Panc1 (cell line): ENCODE measurements at places on chromosomes 3 and 15.

DNA sequence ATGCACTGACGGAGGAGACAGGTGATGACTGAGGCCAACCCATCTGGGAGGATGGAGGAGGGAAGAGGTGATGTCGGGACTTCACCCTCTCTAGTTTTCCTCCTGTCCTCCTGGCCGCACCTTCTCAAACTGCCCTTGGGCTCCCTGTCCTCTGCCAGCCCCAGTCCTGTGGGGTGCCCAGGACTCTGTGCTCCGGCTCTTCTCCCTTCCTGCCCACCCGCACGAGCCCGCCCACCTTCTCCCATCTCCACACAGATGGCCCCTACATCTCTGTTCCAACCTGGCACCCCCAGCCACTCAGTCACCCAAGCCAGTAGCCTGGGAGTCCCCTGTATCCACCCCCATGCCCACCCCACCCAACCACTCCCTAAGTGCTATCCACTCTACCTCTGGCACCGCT, 206.7 kb upstream of the LINGO1 start:
- DNase-seq: no peak

GRCh38 chr3:143849854-143850549, 1.7 kb upstream of the SLC9A9 start:
- no peak for DNase-seq

GRCh38 chr3:55333923-55334322, 153.2 kb downstream of the WNT5A start:
- DNase-seq: no peak

DNA sequence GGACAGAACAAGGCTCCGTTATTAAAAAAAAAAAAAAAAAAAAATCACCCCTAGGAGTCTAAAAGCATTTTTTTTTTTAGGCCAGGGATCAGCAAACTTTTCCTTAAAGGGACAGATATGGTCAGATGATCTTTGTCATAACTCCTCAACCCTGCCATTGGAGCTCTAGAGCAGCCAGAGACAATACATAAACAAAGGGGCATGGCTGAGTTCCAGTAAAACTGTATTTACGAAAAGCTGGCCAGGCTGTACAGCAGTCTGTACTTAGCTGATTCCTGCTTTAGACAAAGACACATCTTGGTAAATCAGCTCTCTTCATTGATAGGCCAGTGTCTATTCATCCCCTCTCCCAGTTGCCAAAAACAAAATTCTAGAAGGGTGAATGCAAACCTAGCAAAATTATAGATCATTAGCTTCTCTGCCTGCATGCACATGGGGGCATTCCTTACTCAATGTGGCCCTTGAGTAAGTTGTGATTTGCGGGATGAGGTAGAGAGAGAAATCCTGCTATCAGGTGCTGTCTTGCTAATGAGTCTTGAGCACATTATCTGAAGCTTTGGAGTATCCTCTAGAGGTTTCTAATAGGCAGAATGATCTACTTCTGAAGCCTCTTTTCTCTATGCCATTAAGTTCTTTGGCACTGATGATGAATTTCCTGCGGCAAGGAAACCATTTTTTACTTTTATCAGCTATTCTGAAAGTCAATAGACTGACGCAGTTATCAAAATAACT, 35.2 kb downstream of the SENP8 start:
- DNase-seq: no peak

DNA sequence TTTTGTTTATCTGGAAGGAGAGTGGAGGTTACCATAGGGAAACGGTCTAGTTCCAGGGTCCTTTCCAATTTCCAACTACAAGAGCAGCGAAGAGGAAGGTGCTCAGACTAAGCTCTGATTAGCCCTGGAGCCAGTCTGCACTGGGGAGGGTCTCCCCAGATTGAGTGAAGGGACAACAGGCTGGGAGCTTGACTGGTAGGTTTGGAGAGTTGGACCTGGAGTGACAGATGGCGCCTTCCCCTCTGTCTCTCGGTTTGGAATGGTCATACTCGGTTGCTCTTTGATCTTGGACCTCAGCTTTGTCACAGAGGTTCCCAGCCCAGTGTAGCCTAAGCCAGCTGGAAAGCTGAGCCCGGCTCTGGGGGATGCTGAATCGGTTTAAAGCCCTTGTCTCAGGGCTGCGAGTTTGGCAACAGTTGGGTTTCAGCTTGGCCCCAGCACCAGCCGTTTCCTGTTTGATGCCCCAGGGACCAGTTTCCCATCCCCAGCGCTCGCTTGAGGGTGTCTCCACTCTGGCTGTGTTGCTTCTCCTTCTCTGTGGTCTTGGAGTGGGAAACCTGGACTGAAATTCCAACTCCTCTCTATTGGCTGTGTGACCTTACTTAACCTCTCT, 53.1 kb upstream of the ULK4 start:
- DNase-seq: no peak

- no peak for DNase-seq
Measured at GRCh38 chr3:171480526-171480925, 20.3 kb upstream of the TNIK start.

GRCh38 chr3:170477395-170477794, 58.7 kb downstream of the CLDN11 start:
- DNase-seq: no peak
